ENCODE measurements at places on chromosomes 16 and 17.

- DNase-seq, result no peak
Measured at GRCh38 chr16:65136681-65137080, 14.8 kb upstream of the CDH11 start.

DNA sequence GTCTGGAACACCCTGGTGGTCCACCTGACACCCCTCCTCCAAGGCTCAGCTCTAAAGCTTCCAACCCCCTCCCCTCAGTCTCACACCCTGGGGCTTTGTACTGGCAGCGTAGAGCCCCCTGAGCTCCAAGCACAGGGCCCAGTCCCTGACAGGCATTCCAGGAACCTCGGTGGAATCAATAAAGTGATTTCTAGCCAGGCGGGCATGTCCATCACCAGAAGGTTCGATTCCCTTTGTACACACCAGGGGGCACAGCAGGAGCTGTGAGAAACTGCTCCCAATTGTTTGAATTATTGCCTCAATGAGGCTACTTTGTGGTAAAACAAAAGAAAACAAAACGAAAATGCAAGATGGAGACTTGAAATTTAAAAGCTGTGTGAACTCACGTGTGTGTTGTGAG is 51.8 kb downstream of the SMPD3 start:
- peak; percentile 59 for DNase-seq

- no peak for DNase-seq
Measured at GRCh38 chr17:65509032-65509431, 52.4 kb downstream of the AXIN2 start.

- DNase-seq, result no peak
Measured at GRCh38 chr16:17026600-17027242, 444.0 kb downstream of the XYLT1 start.

GRCh38 chr17:36728030-36728991 is 126.9 kb downstream of the MRM1 start:
- no peak for DNase-seq
